ENCODE measurements at places on chromosomes 5 and 9. TPM values are rescaled to one million over a fixed set of nuclear protein-coding genes. Genes with fewer than 3 reads are reported as not detected.

- H3K4me1 ChIP-seq: peaks cover 24% of the 10 kb centered on the region
- H3K27ac ChIP-seq: no peak overlapping the region
- DNase-seq: no peak
- no peak overlapping the region for H3K4me3 ChIP-seq
These were observed 22.5 kb upstream of the S1PR3 start for GRCh38 chr9:88968799-88969198.

DNA sequence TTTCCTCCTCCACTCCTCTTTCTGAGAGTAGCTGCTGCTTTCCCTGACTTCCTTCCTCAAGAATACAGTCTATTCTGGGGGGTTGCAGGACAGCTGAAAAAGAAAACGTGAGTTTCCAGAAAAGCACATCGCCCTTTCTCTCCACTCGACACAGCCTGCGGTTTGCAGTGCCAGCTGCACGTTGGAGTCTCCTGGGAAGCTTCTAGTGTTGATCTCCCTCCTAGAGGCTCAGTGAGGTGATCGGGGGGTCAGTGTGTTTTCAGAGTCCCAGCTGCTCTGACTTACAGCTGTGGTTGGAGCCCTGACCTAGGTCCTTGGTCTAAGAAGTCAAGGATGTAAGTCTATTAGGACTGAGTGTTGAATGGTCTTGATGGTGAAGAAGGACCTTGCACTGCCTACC is 25.0 kb upstream of the SUSD3 start:
- H3K27me3 ChIP-seq: no peaks in the 10 kb centered on the region
- no peaks in the 10 kb centered on the region for H3K36me3 ChIP-seq
- H3K27ac ChIP-seq: no peak overlapping the region
- no peak for DNase-seq

- no peaks in the 10 kb centered on the region for H3K27me3 ChIP-seq
- H3K4me1 ChIP-seq: no peaks in the 10 kb centered on the region
- no peak overlapping the region for H3K27ac ChIP-seq
- H3K36me3 ChIP-seq: no peaks in the 10 kb centered on the region
- no peak overlapping the region for H3K4me3 ChIP-seq
These were observed 37.7 kb downstream of the PCDHAC2 start for GRCh38 chr5:141003791-141004611.

- no peak for DNase-seq
- no peak overlapping the region for H3K27ac ChIP-seq
- no peaks in the 10 kb centered on the region for H3K27me3 ChIP-seq
- no peaks in the 10 kb centered on the region for H3K36me3 ChIP-seq
- no peak overlapping the region for H3K4me3 ChIP-seq
These were observed 400.0 kb upstream of the SLC24A2 start for GRCh38 chr9:20188616-20189369.

Gene ANKRD55
- total RNA-seq: not detected

All from body of pancreas (tissue), 4 donors.